ENCODE measurements at places on chromosomes 3 and 15. TPM values are rescaled to one million over a fixed set of nuclear protein-coding genes. Genes with fewer than 3 reads are reported as not detected.

SERINC4 gene
- not detected for total RNA-seq

FBXW12 gene
- total RNA-seq: not detected

CD86 gene
- total RNA-seq: not detected

- H3K36me3 ChIP-seq: no peaks in the 10 kb centered on the region
- DNase-seq: no peak
- no peaks in the 10 kb centered on the region for H3K27me3 ChIP-seq
- no peak overlapping the region for H3K27ac ChIP-seq
These were observed 937.0 kb downstream of the IGSF11 start for GRCh38 chr3:118097660-118098059.

Data from ascending aorta (tissue), 2 donors.